ENCODE measurements at places on chromosomes 2 and 18.

- peak; percentile 62 for DNase-seq
These were observed 176.4 kb downstream of the AGAP1 start for GRCh38 chr2:235669983-235670962.

- DNase-seq: peak; percentile 11
These were observed 9.1 kb downstream of the LCLAT1 start for GRCh38 chr2:30456106-30456505.

DNA sequence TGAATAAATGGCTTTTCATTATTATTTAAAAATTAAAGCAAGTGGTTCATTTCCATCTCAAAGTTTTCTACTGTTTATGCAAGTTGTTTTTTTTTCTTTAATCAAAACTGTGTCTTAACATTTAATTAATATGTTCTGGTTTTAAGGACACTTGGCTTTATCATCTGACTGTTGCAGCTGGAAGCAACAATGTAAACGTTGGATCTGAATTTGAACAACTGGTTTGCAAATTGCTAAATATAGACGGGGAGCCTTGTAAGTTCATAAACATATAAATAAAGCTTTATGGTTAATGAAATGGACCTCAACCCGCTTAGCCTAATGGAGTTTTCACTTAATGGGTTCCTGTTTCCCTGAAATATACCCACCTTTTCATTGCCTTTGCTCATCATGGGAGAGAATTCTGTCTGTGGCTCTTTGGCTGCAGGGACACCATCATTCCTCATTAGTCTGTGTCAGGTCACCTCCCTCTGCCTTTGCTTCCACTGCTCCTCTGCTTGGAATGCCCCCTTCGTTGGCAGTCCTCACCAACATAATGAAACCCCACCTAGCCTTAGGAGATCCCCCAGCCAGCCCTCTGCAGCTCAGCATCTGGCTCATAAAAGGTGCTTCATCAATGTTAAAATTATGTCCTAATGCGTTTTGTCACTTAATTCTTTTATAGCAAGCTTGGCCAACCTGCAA, 44.2 kb upstream of the DYNC2LI1 start:
- DNase-seq: no peak

GRCh38 chr2:200382874-200383273, 76.4 kb downstream of the SPATS2L start:
- no peak for DNase-seq

DNA sequence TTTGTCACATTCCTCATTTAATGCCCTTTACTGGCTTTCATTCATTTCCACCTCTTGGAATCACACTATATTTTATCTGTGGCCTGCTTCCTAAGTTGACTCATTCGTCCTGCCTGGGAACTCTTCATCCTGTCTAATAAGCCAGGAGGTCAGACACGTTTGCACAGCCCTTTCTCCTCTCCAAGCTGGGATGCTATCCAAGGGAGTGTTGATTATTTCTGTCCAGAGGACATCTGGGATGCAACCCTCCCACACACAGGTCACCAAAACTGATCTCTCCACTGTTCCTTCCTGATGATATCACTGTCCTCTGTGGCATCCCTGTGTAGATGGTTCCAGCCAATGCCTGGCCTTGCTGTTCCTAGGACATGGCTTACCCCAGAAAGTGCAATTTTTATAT, 79.8 kb upstream of the NOSTRIN start:
- no peak for DNase-seq

GRCh38 chr2:132415915-132416722, 486 bp upstream of the GPR39 start:
- peak; percentile 6 for DNase-seq

GRCh38 chr2:167637741-167638140, 609.7 kb downstream of the STK39 start:
- DNase-seq: no peak

DNA sequence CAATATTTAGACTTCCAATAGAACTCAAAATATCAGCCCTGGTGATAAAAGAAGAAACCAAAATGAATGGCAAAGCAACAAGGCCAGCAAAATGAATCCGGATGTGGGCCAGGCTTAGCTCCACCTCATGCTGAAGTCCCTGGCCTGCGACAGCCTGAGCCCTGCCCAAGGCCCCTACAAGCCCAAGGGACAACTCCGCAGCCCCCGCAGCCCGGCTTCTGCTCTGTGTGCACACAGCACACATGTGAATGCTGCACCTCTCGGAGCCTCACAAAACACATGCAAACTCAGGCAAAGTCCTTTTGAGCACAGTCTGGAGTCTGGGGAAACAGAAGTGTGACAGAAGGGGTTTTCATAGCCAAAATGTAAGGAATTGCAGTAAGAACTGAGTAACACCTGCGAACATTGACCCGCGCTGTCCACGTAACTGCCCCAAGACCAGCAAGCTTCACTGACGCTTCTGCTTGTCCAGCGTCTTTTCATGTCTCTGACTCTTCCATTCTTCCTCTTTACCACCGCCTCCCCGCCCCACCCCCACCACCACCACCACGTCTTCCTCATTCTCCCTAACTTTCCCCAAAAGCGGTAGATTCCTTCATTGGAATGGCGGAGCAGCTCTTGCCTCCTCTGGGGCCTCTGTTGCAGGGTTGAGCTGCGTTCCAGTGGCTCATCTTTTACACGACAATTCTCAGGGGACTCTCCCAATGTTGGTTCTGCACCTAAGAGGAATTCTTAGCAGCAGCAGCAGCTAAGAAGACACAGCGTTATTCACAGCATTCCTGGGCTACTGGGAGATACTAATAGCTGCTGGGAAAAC, 136.4 kb upstream of the COPS8 start:
- DNase-seq: no peak

GRCh38 chr18:75244351-75245313, 34.0 kb downstream of the TSHZ1 start:
- DNase-seq: peak; percentile 66

- peak; percentile 70 for DNase-seq
These were observed 132.6 kb downstream of the MAP2 start for GRCh38 chr2:209556354-209556961.

DNA sequence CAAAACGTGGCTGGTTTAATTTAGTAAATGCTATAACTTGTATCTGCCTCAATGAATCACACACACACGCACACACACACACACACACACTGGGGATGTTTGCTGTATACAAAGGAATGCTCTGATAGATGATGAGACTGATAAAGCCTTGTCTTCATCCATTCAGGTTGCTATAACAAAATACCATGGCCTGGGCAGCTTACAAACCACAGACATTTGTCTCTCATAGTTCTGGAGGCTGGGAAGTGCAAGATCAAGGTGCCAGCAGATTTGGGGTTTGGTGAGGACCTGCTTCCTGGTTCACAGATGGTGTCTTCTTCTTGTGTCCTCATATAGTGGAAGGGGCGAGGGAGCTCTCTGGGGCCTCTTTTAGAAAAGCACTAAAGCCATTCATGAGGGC, 149.5 kb upstream of the HDAC4 start:
- DNase-seq: no peak

GRCh38 chr2:138037090-138037489, 72.8 kb downstream of the HNMT start:
- no peak for DNase-seq

GRCh38 chr2:59184276-59185020, 943.3 kb upstream of the FANCL start:
- peak; percentile 67 for DNase-seq

- no peak for DNase-seq
These were observed 163.2 kb upstream of the SLC1A4 start for GRCh38 chr2:64825831-64826491.

- no peak for DNase-seq
These were observed 59.0 kb downstream of the DYSF start for GRCh38 chr2:71512386-71512785.

DNA sequence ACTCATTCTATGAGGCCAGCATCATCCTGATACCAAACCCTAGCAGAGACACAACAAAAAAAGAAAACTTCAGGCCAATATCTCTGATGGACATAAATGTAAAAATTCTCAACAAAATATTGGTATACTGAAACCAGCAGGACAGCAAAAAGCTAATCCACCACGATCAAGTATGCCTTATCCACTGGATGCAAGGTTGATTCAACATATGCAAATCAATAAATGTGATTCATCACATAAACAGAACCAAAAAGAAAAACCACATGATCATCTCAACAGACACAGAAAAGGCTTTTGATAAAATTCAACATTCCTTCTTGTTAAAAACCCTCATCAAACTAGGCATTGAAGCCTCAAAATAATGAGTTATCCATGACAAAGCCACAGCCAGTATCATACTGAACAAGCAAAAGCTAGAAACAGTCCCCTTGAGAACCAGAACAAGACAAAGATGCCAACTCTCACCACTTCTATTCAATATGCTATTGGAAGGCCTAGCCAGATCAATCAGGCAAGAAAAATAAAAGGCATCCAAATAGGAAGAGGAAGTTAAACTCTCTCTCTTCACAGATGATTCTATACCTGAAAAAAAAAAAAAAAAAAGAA, 45.3 kb downstream of the RTTN start:
- no peak for DNase-seq

- no peak for DNase-seq
These were observed 73.9 kb downstream of the PRKRA start for GRCh38 chr2:178377046-178377445.

- DNase-seq: no peak
These were observed 174.3 kb upstream of the SERPINE2 start for GRCh38 chr2:224213396-224213795.

DNA sequence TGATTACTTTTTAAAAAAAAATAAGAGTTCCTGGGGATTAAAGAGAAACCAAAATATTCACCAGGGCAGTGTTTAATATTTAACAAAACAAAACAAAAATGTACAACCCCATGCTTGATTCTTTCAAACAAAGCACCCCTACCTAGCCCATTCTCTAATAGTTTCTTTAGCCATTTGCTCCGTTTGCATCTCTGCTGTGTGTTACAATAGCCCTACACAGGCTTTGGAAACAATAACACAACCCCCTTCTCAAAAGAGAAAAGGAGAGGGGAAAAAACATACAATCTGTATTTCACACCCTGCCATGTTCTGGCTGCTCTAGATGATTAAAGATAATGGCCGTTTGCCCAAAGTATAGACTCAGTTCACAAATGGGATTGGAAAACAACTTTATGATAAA, 302.9 kb downstream of the CPS1 start:
- DNase-seq: peak; percentile 48
